ENCODE measurements at places on chromosomes 6 and 20.

- DNase-seq: no peak
Measured at GRCh38 chr6:50381099-50381415, 331.3 kb upstream of the DEFB112 start.

DNA sequence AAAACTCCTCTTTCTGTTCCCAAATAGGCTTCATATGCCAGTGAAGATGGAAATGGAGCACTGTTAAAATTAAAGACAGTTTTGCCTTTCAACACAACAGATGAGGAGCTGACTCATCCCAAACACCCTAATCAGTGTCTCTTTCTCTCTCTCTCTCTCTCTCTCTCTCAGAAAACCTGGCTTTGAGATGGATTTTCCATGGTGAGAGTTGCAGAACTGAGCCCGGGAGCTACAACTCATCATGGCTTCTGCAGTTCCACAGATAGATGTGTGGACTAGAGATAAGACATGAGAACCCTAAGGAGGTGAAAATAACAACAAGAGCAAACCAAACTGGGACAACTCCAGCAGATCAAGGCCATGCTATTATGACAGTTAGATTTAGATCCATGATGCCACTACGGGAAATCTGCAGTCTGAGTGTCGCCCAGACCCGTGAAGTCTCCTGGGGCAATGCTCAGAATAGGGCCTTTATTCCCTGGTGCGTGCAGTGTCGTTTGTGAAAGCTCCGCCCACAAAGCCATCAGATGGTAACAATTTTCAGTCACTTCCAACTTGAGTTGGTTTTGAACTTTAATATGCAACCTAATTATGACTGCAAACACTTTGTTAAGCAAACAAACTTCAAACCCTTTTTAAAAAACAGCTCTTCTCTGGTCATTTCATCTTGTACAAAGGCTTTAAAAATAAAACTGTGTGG, 338.2 kb upstream of the PREP start:
- no peak for DNase-seq

DNA sequence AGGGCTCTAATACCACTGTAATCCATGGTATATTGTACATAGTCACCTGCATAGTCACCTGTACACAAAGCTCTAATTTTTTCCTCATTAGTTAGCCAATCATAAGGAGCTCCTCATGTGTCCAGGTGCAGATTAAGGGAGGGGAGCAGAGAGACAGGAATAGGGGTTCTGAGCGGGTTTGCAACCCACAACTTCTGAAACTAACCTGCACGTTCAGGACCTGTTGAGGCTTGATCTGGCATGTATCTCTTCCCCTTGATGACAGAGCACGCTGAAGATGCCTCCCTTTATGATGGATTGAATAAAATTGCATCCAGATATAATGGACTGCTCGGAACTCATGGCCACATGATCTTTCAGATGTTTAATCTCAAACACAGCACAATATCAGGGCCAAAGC, 179.4 kb upstream of the PRND start:
- no peak for DNase-seq

DNA sequence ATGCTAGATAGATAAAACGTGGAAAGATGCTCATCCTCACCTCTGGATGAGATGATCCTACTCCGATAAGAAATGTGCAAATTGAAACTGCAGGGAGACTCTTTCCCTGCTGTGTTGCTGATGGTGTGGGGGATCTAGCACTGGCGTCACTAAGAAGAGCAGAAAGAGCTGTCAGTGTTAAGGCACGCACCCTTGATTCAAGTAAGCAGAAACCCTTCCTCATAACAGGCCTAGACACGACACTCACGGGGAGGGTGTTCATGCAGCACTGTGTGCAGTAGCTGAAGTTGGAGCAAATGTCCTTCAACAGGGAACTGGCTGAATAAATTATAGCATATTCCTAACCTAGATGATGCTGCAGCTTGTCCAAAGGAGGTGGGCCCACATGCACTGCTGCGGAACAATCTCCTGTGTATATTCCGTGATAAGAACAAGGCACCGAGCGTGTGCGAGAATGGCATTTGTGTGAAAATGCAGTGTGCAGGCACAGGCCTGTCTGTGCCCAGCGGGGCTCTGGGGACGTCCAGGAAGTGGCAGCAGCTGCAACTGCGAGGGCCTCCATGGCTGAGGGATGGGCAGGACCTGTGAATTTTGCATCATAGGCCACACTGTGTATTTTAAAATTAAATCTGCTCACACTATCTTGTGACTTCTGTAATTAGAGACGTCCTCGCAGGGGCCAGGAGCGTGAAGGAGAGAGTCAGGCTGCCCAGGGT, 64.0 kb downstream of the TCP11 start:
- DNase-seq: no peak

- no peak for DNase-seq
Measured at GRCh38 chr6:161327360-161327953, 53.6 kb upstream of the AGPAT4 start.

GRCh38 chr20:53789989-53790675, 196.5 kb upstream of the ZNF217 start:
- DNase-seq: peak; percentile 39

GRCh38 chr6:157946865-157947532, 34.7 kb upstream of the SYNJ2 start:
- DNase-seq: no peak

DNA sequence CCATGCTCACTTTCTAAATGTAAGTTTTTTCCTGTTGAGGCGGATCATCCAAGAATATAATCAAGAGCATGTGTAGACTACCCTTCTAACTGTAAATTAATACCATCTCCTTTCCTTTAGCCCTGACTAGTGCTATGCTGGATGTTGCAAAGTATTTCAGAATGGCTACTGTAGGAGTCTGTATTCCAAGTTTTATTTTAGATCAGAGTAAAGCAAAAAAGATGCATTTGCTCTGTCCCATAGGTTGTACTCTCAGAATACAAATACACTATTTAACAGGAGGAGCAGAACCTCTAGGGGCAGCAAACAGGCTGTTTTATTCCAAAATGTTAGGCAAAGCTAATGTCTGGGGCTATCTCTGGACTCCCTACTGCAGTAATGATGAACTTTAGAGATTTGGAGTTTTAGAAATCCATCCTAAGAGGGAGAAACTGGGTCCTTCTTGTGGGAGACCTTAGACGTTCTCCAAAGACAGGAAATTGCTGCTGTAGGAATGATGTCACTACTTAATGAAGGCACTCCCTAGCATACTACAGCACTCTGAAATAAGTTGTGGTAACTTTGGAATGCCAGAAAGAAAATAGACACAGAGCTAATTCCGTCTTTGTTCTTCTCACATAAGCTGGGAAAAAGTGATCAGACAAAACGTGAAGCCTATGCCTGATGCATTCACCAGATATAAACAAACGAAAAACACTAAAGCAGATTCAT, 392.4 kb upstream of the HS3ST5 start:
- DNase-seq: no peak

- DNase-seq: peak; percentile 5
Measured at GRCh38 chr20:21490105-21490504, 23.8 kb downstream of the NKX2-2 start.

DNA sequence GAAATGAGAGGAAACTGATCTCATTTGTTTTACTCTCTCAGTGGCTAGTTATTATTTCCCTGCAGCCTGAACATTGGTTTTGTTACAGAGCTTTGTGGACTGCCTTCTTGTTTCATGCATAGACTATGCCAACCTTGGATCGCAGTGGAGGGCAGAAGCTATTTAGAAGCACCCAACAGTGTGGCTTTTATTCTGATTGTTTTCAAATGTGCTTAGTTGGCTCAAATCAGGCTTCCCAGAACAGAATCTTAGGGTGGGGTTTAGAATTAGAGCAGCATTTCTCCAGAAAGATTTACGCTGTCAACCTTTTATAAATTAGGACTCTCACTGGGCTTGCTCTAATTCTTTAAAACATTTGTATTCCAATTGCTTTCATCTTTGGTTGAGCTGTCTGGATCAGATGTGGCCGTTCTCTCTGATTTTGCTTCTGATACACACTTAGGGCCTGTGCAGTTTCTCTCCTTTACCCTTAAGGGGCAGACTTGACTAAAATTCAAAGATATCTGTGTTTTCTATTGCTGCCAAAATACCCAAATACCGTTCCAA, 210.3 kb downstream of the BCKDHB start:
- DNase-seq: no peak

- DNase-seq: peak; percentile 26
Measured at GRCh38 chr20:25076731-25077609, 5.0 kb downstream of the VSX1 start.

DNA sequence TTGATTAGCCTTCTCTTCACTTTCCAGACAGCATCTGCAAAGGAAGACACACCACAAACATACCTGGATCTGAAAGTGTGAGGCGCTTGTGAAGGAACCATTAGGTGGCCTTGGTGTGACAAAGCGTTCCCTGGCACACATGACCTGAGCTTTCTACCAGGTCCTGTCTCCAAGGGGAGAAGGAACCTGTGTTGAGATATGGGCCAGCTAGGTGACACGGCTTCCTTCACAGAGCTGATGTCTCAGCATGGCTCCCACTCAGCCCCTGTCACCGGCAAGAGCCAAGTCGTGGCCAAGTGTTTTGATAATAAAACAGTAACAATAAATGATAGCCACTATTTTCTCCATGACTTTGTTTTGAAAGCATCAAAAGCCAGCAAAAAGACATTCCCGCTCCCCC, 20.3 kb upstream of the TAGAP start:
- no peak for DNase-seq

DNA sequence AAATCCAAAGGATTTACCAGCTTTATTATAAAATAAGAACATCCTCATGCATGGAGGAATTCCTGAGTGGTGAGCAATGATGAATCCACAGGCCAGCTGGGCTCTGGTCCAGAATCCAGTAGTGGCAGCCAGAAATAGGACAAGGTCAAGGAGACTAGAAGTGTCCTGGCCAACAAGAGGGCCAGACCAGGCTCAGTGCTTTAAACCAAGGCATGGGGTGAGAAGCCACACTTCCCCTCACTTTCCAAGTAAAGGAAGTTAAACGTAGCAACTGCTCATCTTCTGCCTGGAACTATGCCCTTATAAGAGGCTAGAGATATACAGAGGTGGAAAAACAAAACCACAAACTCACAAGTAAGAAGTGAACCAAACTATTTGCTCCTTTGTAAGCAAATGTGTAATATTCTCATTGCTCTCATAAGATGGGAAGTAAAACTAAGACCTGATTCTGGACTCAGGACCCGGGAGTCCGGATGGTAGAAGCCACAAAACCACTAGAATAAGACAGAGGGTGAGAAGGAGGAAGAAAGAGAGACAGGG, 253.2 kb downstream of the UST start:
- peak; percentile 38 for DNase-seq

DNA sequence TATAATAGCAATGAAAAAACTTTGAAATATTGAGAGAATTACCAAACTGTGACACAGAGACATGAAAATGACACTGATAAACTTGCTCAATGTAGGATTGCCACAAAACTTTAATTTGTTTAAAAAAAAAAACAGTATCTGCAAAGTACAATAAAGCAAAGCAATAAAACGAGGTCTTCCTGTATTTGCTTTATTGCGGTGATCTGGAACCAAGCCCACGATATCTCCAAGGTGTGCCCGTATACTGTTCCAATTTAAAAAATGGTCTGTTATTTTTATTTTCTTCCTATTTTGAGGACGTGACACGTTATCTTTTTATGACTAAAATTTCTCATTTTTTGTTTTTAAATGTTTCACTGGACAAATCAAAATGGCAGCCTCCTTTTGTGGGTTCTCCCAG, 25.5 kb downstream of the EYA2 start:
- no peak for DNase-seq

- no peak for DNase-seq
Measured at GRCh38 chr6:113188962-113189361, 668.2 kb upstream of the MARCKS start.

- DNase-seq: no peak
Measured at GRCh38 chr6:166444446-166444845, 61.7 kb upstream of the MPC1 start.

- DNase-seq: peak; percentile 36
Measured at GRCh38 chr20:50358971-50359370, 151.2 kb upstream of the PTPN1 start.

- peak; percentile 81 for DNase-seq
Measured at GRCh38 chr6:16184129-16184528, 54.3 kb upstream of the GMPR start.

DNA sequence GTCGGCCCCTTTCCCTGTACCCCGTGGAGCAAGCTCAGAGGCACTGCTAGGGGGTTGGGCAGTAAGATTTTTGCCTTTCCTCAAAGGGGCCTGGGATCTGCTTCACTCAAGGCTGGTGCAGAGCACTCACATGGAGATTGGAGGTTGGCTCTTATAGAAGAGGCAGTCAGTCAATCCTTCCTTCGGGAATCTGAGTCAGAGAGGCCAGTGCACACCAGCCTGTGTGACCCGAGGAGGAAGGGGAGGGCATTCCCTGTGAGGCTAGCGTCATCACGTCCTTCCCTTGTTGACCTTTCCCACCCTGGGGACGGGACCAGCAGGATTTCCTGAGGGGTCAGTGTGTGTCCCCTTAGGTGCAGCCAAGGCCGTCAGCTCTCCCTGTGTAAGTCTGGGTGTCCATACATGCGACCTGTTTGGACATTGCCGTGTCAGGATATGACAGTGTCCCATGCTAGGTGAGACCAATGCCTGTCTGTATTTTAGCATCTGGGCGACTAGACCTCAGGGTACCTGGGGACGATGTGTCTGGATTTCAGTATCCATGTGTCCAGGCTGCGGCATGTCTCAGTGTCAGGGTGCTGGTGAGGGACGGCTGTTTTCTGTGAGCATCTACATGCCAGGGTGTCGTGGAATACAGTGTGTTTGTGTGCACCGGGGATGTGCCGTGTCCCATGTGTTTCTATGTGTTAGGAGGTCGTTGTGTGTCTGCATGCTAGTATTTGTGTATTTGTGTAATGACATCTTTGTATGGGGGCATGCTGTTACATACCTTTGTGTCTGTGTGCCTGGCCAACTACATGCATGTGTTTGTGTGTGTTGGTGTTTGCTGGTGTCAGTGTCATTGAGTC, 2.8 kb upstream of the ZNF512B start:
- no peak for DNase-seq

DNA sequence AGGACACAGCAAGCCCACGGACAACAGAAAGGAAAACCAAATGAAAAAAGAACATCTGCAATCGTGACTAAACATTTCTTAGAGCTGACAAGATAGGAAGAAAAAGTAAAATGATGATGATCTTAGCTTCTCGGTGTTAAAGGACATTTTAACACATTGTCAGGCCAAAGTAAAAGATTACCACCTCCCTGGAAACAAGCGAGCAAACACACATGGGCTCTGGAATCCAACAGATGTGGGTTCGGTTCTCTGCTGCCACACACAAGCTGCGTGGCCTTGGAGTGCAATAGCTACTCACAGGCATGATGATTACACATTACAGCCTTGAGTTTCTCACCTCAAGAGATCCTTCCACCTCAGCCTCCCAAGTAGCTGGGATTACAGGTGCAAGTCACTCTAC, 7.5 kb upstream of the AAR2 start:
- DNase-seq: no peak

DNA sequence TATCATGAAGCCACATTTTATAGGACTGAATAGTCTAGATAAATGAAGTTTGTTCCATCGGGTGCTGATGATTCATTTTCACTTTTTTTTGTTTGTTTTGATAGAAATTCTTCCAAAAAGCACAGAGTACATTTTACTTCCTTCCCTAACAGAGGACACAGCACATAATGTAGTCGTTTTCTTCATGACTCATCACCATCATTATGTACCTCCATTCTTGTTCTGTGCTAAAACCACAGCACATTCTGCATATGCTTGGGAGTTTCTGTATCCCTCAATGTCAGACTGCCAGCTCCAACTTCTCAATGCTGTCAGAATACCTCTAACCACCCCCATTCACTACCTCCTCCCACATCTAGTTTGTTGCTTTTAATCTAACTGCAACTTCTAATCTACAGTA, 1004.9 kb upstream of the ADGRB3 start:
- no peak for DNase-seq

Data from suppressor macrophage (primary cell).